ENCODE measurements at places on chromosomes 7 and 10.

GRCh38 chr7:17520941-17521340, 222.5 kb downstream of the AHR start:
- no peak for DNase-seq

DNA sequence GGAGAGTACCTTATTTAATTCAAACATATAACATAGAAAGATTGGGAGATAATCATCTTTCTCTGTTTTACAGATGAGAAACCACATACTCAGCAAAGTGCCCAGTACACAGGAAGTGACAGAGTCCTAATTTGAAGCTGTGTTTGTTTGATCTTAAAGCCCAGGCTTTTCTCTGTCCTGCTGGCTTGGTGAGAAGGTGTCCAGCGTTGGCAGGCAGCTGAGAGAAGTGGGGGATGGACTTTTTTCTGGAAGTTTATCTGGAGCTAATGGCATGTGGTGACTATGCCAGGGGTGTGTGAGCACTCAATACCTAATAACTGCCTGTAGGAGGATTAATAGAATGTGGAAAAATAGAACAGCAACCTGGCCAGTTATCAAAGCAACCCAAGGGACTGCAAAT, 60.8 kb downstream of the NPSR1 start:
- no peak for DNase-seq

GRCh38 chr10:133292919-133293809, 15.5 kb downstream of the TUBGCP2 start:
- no peak for DNase-seq

- DNase-seq, result no peak
Observed at GRCh38 chr7:108402865-108403264, 53.4 kb downstream of the NRCAM start.

GRCh38 chr7:111229181-111229740, 138.3 kb downstream of the LRRN3 start:
- no peak for DNase-seq

- no peak for DNase-seq
Observed at GRCh38 chr7:81232084-81232799, 313.4 kb upstream of the SEMA3C start.

DNA sequence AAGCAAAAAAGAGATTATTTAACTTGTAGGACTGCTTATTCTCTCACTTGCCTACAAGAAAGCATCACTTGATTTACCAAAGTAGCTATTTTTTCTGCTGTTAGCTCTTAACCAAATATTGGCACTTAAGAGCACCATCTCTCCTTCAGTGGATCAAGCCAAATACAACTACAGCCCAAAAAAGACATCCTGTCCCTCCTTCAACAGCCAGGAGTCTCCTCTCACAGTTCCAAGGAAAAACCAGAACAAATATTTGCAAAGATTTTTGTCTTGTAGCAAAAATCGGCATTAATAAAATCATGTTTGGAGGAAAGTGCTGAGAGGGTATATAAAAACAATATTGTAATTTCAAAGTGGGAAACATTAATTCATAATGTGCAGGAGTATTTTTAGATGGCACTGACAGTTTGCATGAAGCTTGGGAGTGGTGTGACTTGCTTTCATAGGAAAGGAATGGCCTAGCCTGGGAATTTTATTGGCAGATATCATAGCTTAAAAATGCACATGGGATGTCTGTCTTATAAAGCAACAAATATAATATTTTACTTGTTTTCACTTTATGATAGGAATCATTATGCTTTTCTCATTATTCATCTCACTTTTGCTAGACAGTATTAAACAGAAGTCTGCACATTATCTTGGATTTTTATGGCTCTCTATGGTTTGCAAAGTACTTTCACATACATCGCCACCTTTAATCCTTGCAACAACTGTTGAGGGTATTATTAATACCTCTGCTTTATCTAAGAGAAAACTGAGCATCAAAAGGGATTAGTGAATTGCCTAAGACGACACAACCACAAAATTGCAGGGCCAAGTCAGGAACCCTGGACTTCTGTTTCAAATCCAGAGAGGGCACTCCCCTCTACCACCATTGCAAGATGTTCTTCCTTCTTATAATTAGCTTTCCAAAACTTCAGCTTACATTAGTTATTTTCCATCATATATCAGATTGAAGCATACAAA, 103.5 kb downstream of the AGMO start:
- no peak for DNase-seq

GRCh38 chr10:35440016-35440415, 103.7 kb downstream of the CCNY start:
- no peak for DNase-seq
